HFF-Myc (cell line): ENCODE measurements at places on chromosomes 11 and 22.
A peak's percentile ranks its signal among the peaks of the same experiment; 100 is the strongest.

DNA sequence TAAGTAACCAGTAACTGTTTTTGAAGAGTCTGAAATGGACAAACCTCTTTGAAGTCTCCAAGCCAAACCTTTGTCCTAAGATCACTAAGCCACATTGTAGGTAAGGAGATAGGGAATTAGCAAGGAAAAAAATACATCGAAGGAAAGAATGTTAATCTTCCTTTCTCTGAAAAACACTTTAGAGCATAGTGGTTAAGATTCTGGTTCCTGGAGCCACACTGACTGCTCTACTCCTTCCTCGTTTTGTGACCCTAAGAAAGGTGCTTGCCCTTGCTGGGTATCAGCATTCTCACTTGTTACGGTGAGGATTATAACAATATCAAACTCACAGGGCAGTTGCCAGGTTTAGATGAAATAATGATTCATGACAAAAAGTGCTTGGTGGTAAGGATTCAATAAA lies 104.0 kb downstream of the SIK3 start:
- DNase-seq, result no peak

- no peak for DNase-seq
Measured at GRCh38 chr22:26732284-26732683, 74.9 kb downstream of the MIAT start.

DNA sequence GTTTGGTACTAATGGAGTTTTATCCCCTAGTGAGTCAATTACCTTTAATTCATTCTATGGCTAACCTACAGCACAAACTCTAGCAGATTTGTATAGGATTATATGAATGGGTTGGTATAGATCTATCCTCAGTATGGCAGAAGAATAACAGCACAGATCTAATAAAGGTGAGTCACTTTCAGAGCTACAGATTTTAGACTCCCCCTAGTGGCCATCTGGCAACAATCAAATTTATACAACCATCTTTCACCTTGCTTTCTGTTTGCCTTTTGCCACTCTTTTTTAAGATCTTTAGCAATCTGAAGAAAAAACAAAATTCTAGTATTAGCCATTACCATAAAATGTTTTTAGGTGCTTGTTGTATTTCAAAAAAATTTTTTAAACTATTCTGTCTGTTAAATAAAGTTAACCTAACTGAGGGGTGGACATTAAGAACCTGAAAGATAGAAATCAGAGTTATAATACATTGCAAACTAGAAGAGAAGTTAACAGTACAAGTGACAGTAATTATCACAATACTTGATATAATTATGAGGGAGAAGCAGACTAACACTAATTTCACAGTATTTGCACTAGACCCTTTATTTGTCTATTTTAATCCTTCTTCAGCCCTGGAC lies 25.8 kb downstream of the DDIAS start:
- peak; percentile 48 for DNase-seq

DNA sequence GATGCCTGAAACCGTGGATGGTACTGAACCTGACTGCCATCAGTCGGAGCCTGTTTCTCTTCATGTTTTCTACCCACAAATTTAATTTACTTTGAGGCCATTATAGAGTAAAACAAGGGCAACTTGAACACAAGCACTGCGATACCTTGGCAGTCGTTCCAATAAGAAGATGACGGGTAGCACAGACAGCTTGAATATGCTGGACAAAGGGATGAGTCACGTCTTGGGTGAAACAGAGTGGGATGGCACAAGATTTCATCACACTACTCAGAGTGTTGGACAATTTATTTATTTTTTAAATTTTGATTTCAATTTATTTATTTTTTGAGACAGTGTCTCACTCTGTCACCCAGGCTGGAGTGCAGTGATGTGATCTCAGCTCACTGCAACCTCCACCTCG lies 5.7 kb downstream of the DIXDC1 start:
- DNase-seq, result no peak

GRCh38 chr11:10658621-10659338 lies 34.8 kb downstream of the IRAG1 start:
- DNase-seq, result no peak

DNA sequence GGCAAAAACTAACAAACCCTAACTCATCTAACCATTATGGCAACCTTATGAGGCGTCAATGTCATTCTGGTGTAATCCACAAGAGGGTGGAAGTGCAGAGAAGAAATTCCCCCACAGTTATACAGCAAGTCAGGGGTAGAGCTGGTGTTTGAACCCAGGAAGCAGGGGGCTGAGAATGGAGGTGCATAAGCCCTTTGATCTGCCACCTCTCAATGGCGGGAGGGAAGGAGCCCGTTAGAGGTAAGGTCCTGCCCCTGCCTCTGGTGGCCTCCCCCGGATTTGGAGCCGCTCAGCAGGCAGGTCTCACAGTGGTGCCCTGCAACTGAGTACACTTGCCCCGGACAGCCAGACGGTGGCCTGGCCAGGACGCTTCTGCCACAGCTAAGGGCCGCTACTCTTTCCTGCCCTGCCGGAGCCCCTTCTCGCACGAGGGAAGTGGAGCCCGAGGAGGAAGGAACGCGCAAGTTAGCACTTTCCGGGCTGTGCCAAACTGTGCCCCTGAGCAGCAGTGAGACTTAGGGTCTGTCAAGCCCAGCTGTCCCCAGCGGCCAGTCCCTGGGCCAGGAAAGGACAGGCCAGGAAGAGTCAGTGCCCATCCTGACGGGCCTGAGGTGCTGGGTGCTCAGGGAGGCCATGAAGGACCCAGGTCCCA lies 1.1 kb downstream of the FXYD2 start:
- DNase-seq, result no peak

DNA sequence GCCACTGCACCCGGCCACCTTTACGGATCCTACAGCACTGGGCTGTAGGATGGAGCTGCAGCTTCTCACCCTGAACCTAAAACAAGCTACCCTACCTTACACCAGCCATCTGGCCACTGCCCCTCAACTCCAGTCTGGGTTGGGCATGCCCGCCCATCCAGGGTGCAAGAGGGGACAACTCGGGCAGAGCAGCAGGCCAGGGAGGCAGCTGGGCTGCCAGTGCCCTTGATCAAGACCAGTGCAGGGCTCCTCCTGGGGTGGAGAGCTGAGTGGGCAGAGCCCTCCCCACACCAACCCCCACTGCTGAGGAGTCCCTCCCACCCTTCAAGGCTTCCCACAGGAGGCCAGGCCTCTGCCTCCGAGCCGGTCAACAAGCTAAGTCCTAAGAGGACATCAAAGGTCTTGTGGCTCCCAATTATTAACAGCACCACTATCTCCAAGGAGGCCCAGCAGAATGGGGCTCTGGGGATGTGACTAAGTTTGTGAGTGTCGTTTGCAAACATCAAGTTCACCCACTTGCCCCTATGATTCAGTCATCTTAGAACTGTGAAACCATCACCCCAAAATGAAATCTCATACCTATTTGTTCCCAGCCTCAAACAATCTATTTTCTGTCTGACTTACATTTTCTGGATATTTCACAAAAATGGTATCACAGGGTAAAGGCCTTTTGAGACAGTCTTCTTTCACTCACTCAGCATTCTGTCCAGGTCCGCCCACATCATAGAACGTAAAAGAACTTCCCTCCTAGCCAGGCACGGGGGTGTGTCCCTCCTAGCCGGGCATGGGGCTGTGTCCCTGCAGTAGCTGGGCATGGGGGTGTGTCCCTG lies 11.0 kb downstream of the GATD1 start:
- no peak for DNase-seq

GRCh38 chr11:115916608-115917007 lies 412.4 kb upstream of the CADM1 start:
- DNase-seq, result no peak

DNA sequence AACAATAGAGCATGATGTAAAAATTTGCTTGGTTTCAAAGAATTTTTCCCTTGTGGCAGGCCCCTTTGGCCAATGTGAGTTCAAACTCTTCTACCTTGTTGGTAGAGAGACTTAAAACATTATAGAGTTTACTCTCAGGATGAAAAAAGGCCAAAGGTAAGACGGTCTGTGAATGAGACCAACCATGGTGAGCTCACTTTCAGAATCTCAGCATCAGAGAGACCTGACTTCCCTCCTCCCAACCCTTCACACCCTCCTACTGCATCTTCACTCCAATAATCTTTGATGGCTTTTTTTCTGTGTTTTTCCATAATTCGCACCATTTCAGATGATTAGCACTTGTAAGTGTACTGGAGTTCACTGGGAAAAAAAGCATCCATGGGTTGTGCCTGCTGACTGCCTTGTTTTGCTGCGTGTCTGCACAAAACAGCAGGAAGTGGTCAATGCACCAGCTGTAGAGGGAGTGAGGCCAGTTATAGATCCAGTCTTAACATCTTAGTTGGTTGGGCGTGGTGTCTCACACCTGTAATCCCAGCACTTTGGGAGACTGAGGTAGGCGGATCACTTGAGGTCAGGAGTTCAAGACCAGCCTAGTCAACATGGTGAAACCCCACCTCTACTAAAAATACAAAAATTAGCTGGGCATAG lies 64.1 kb downstream of the SLC1A2 start:
- DNase-seq, result no peak

DNA sequence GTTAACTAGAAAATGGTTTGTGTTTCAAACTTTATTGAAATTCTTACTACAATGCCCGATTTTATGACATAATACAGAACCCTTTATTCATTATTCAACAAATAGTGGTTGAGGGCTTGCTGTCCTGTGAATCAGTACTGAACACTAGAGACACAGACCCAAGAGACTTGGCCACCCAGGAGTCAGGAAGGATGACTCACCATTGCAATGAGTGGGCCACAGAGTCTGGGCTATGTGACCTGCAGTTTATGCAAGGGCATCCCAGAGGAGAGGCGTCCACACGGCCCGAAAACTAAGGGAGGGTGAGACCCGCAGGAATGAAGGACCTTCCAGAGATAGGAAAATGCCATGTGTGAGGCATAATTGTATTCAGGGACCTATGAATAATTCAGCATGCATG lies 143.8 kb upstream of the DDI1 start:
- DNase-seq, result no peak

DNA sequence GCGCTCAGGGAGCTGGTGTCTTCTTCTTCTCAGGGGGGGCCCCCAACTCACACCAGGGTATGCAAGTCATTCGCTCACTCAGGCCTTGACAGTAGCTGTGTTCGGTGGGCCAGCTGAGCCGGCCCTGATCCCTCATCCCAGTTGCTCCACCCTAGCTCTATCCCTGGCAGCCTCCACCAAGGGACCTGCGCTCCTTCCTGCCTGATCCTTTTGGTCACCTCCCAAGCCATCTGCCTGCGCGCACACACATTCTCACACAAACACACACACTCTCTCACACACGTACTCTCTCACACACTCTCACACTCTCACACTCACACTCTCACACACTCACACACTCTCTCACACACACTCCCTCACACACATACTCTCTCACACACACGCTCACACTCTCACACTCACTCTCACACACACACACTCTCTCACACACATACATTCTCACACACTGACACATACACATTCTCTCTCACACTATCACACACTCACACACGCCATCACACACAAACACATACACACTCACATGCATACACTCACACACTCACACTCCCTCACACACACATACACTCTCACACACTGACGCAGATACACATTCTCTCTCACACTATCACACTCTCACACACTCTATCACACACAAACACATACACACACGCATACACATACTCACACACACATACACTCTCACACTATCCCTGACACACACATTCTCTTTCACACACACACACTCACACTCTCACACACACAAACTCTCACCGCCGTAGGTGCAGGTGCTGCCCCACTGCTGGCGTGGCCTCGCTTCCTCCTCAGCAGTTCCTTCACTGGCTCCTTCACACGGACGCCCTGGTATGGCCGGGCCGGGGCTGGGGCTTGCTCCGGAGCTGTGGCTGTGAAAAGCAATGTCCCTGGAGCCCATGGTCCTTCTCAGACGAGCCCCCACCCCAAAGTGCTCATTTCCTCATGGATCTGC lies 20.8 kb downstream of the POU2AF1 start:
- no peak for DNase-seq

DNA sequence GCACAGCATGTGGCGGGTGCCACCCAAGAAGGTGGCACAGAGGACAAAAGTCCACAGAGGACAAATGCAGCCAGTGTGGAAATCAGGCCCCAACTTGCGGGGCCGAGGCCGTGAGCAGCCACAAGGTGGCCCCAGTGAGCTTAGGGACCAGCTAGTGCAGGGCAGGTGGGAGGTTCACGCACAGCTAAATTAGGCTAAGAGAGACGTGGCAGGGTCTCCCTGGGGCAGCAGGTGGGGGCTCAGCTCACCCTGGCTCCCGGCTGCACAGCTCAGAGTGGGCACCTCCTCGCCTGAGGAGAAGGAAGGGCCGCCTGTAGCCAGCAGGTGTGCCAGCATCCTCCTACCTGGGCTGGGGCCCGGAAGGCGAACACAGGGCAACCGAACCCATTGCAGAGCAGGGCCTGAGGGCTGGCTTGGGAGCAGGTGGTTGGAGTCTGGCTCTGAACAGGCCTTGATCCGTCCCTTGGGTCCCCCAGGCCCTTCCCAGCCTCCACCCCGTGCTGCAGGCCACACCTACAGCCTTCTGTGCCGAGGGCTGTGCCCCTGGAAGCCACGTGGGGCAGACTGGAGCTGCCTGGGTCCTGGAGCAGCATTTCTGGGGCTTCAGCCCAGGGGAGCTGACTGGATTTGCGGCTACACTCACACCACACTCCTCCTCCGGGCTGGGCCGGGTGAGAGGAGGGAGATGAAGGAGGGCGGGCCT lies 26.1 kb upstream of the CELSR1 start:
- DNase-seq, result no peak

GRCh38 chr11:84902445-84902844 lies 724.7 kb downstream of the DLG2 start:
- DNase-seq, result no peak

- no peak for DNase-seq
Measured at GRCh38 chr11:33320016-33320813, 63.0 kb downstream of the HIPK3 start.

GRCh38 chr11:80420374-80420773 lies 979.5 kb upstream of the TENM4 start:
- DNase-seq, result no peak

DNA sequence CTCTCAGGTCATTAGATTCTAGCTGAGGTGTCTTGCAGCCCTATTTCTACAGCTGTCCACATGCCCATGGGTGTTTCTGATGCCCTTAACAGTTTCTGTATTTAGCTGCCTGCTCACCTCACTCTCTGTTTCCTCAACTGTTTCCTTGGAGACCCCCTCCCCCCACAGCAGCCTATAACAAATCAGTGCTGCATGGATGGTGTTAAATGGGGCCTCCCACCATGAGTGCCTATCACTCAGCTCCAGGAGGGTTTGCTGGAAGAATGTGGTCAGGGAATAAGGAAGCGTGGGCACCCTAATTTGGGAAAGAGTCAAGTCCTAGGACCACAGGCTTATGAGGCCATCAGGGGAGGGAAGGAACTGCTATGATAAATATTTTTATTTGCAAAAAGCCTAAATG lies 8.6 kb downstream of the KLHL35 start:
- DNase-seq, result no peak
